Karpas-422 (cell line): ENCODE measurements at places on chromosomes 5 and 9. TPM values are rescaled to one million over a fixed set of nuclear protein-coding genes. Genes with fewer than 3 reads are reported as not detected.

Gene PCDHA9
- not detected in 2 replicates for total RNA-seq

Gene CKMT2
- not detected in 2 replicates for total RNA-seq

DNA sequence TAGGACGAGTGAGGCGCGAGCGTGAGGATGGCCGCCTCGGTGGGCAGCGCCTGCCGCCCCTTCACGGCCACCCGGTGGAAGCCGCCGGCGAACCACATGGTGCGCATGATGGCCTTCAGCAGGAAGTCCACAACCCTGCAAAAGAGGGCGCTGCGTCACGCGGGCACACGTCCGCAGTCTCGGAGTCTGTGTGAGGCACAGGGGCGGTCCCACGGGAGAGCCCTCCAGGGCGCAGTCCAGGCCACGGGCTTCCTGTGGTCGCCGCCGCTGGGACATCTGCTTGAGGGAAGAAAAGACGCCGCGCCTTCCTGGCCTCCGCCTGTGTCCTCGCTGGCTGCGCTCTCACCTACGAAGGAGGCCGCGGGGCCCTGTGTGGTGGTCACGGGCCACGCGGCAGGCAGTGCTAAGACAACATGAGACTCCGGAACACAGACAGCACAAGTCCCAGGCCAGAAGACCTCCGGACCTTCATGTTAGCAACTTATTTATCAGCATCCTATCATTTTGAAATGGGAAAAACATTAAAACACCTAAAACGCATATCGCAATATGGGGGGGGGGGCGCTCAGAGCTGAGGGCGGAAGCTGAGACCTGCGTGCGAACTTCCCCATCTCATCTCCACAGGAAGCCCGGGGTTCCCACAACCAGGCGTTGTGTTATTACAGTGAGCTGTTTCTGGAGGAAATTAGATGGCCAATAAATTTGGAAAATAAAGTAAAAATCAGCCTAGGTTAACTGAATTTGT, 28.8 kb downstream of the LPCAT1 start:
- peak; percentile 68 for DNase-seq
- no peaks in the 10 kb centered on the region for H3K27me3 ChIP-seq
- H3K27ac ChIP-seq = peak overlapping the region; percentile 70
- H3K4me3 ChIP-seq = peak overlapping the region; percentile 5; the same call in 1 of the 2 replicates
- H3K36me3 ChIP-seq = peaks cover 16% of the 10 kb centered on the region; the same call in 1 of the 2 replicates

Gene TMEM203
- total RNA-seq = 30.6 and 39.8 TPM in 2 replicates

DNA sequence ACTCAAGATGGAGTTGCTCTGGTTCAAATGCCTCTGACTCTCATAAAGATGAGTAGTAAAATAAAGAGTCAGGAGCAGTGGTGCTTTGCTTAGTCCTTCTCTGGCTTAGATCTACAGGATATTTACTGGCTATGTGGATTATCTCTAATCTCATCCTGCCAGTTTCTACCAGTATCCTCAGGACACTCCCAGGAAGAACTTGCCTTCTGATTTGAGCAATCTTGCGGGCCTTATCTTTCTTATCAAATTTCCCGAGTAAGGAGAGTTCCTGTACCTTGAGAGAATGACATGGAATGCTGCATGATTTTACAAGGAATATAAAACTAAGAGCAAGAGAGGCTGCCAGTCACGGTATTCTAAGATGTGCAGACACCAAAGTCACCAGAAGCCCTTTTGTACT, 364.0 kb downstream of the ARHGEF28 start:
- no peak for DNase-seq
- no peak overlapping the region for H3K27ac ChIP-seq
- no peak overlapping the region for H3K4me3 ChIP-seq
- H3K27me3 ChIP-seq = no peaks in the 10 kb centered on the region
- H3K36me3 ChIP-seq = no peaks in the 10 kb centered on the region

Gene COL27A1
- not detected in 2 replicates for total RNA-seq

Gene G3BP1
- total RNA-seq = 130 and 186 TPM in 2 replicates

DNA sequence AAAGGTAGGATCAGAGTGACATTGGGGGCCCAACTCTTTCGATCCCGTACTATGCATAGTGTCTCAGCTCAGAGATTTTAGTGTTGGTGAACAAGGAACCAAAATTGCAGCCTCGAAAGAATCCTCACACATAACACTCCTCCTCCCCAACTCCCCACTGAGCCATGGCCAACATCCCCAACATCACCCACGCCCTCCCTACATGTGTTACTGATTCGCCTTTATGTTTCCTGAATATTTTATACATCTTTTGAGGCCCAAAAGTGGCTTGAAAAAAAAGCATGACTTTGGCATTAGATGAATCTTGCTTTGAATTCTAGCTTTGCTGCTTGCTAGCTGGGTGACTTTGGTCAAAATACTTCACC, 45.2 kb downstream of the PLAC8L1 start:
- no peaks in the 10 kb centered on the region for H3K27me3 ChIP-seq
- H3K4me1 ChIP-seq = no peaks in the 10 kb centered on the region
- H3K36me3 ChIP-seq = no peaks in the 10 kb centered on the region
- H3K4me3 ChIP-seq = no peak overlapping the region
- DNase-seq = no peak
- H3K27ac ChIP-seq = no peak overlapping the region

- H3K4me1 ChIP-seq = no peaks in the 10 kb centered on the region
- no peaks in the 10 kb centered on the region for H3K36me3 ChIP-seq
Measured at GRCh38 chr5:87030699-87031098, 237.0 kb upstream of the RASA1 start.

DNA sequence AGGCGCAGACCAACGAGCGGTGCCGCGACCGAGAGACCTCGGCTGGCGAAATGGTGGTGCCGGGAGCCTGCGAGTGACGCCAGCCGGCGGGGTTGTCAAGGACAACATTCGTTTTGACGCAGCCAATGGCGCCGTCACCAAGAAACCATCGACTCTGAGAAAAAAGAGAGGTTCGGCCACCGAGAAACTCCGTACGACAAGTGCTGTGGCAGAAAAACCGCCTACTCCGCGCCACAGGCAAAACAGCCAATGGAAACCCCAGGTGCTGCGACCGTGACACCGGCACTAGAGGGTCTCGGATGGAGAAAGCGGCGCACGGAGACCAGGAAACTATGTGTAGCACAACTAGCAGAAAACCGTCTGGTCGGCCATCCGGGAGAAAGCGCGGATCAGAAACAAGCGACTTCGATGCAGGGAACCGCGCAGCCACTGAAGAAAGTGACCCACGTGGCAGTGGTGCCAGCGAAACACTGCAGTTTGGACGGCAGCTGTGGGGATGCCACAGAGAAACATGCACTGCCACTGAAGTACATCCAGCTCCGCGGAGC, 88.8 kb downstream of the ANXA2R start:
- DNase-seq = peak; percentile 70
- no peaks in the 10 kb centered on the region for H3K27me3 ChIP-seq
- no peak overlapping the region for H3K27ac ChIP-seq
- H3K4me1 ChIP-seq = peaks cover 35% of the 10 kb centered on the region
- peak overlapping the region; percentile 63 for H3K4me3 ChIP-seq

DNA sequence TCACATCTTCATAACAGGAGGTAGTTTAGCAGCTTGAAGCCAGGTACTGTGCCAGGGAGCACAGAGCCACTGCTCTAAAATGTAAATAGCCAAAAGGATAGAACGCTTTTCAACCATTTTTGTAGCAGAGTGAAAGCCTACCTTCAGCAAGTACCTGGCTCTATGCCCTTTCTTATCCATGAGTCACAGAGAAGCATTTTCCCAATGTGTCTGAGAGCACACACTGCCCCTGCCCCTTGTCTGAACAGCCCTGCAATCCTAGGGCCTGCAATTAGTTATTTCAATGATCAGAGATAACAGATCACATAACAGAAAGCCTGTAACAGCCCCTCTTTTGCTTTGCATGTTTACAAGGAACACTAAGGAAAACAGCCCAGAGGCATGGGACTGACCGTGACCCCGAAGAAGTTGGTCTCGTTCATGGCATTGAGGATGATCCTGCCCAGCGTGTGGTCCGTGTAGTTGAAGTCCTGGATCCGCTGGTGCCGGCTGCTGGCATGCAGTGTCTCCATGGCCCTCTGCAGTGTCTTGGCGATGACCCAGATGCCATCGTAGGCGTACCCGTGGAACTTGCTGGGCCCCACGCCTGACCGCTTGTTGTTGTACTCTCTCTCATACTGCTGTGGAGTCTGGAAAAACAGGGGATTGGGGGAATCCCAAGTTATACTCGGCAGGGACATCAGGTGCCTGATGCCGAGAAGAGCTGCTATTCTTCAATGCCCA, 198.3 kb upstream of the TBC1D2 start:
- DNase-seq = no peak
- no peaks in the 10 kb centered on the region for H3K4me1 ChIP-seq

Gene GFRA3
- 0.37 TPM in 1 of 2 replicates, not detected in the other for total RNA-seq

GRCh38 chr5:91214571-91214970, 168.5 kb downstream of the ARRDC3 start:
- no peaks in the 10 kb centered on the region for H3K36me3 ChIP-seq

Gene CD274
- total RNA-seq = 0.11 and 0.29 TPM in 2 replicates

Gene OLFML2A
- total RNA-seq = not detected in 2 replicates

DNA sequence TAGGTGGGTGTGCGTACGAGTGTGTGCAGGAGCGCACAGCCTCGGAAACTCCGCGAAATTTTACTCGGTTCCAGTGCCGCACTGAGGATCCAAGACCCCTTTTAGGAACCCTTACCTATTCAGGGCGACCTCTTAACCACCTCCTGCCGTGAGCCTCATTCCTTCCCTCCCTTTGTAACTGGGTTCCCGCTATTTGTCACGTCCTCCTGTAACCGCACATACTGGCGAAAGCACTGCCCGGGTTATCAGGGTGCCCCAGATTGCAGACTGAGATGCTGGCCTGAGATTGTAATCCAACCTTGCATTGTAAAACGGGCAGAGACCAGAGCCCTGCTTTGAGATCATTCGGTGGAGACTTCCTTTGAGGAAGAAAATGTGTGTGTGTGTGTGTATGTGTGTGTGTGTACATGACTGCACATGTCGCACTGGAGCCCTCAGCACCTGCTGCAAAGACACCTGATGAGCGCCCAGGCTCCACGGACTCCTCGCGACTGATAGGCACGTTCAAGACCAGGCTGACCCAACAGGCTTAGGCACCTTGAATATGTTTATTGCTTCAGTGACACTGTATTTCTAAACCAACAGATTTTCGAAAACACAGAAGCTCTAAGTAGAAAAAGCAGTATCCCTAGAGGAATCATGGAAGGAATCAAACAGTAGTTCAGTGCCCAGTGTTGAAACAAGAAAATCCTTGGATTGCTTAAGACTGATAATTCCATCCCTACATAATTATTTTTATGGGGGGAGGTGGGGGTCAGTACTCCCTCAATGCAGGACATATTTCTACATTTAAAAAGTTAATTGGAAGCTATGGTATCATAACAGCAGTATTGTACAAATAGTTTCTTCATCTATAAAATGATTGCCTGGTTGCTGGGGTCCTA, 86.5 kb upstream of the TNFAIP8 start:
- peak overlapping the region; percentile 62 for H3K27ac ChIP-seq
- H3K36me3 ChIP-seq = no peaks in the 10 kb centered on the region
- H3K27me3 ChIP-seq = no peaks in the 10 kb centered on the region
- peaks cover 61% of the 10 kb centered on the region for H3K4me1 ChIP-seq
- peak; percentile 73 for DNase-seq

Gene CAPSL
- not detected in 2 replicates for total RNA-seq

DNA sequence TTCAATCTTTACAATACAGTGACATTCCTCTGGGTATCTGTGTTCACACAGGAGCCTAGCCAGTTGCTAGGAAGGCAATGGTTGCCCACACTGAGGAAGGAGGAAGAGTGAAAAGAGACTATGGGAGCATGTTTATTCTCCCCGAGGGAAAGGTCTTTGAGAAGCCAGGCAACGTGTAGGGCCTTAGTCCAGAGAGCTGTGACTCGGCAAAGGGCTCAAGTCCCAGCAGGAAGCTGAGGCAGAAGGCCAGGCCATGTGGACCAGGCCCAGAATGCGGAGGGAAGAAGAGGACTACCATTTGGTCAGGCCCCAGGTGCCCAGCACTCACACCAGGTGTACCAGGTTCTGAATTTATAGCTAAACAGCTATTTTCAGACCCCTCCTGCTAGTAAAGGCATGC, 136.6 kb upstream of the DMAC1 start:
- H3K27ac ChIP-seq = no peak overlapping the region
- no peak overlapping the region for H3K4me3 ChIP-seq
- DNase-seq = no peak

Gene TAF11L3
- not detected in 2 replicates for total RNA-seq

DNA sequence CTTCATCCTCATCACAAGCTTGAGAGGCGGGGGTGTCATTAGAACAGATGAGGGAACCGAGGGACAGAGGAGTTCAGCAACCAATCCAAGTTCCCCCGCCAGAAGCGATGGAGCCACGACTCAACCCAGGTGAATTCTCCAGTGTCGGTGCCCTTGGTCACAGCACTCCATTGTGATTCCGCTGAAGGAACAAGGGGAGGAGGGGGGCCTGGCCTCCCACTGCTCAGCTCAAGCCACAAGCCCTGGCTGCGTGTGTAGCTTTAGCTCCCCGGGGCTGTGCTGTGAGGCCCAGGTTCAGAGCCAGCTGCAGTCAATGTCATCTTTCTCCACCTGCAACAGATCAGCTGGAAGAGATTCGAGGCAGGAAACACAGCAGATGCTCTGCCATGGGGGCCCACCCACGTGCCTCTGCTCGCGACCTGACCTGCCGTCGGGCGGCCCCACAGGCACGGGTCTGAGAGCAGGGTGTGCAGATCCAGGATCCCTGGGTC, 72.6 kb downstream of the GTF3C4 start:
- no peak overlapping the region for H3K27ac ChIP-seq
- H3K36me3 ChIP-seq = no peaks in the 10 kb centered on the region
- no peaks in the 10 kb centered on the region for H3K27me3 ChIP-seq
- no peaks in the 10 kb centered on the region for H3K4me1 ChIP-seq

DNA sequence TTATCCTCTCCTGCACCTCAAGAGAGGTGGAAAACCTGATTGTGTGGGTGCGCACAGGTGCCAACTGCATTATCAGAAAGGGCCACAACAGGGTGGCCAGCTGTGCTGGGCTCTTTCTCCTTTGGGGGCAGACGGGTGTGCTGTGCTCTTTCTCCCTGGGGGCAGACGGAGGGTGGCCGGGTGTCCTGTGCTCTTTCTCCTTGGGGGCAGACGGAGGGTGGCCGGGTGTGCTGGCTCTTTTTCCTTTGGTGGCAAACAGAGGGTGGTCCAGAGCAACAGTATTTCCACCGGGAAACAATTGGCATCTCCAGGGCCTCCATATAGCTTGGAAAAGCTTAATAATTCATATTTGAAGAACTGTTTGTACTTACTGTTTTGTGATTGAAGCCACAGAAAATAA, 6.8 kb downstream of the LMX1B start:
- no peak overlapping the region for H3K27ac ChIP-seq
- H3K36me3 ChIP-seq = no peaks in the 10 kb centered on the region

- no peaks in the 10 kb centered on the region for H3K27me3 ChIP-seq
- no peaks in the 10 kb centered on the region for H3K36me3 ChIP-seq
- peaks cover 2% of the 10 kb centered on the region for H3K4me1 ChIP-seq
- no peak overlapping the region for H3K4me3 ChIP-seq
Measured at GRCh38 chr9:36064448-36065037, 27.8 kb downstream of the RECK start.

DNA sequence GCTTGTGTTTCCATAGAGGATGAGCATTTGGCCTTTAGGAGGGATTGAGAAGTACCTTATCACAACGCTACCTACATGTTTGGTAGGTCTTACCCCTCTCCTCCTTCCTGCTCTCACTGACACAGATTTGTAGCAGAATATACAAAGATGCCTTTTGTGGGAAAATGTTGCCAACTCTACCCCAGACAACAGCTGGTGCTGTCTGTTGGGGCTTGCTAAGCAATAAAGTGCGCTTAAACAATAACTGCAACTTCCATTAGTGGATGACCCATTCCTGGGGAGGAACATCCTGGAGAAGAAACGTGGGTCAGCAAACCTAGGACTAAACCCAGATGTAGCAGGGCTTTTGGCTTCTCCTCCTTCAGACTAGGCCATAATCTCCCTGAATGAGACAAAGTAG, 174.3 kb downstream of the EFNA5 start:
- H3K36me3 ChIP-seq = no peaks in the 10 kb centered on the region
- H3K27me3 ChIP-seq = no peaks in the 10 kb centered on the region
- H3K4me1 ChIP-seq = no peaks in the 10 kb centered on the region

Gene PRR7
- 26.8 and 59.4 TPM in 2 replicates for total RNA-seq

- no peaks in the 10 kb centered on the region for H3K36me3 ChIP-seq
- no peak overlapping the region for H3K27ac ChIP-seq
- DNase-seq = no peak
- no peak overlapping the region for H3K4me3 ChIP-seq
Measured at GRCh38 chr9:96660692-96661248, 5.7 kb upstream of the PRXL2C start.
